ENCODE measurements at places on chromosomes 2 and 18.

- DNase-seq = peak; percentile 93
Measured at GRCh38 chr18:50853863-50854271, 25.1 kb upstream of the ME2 start.

GRCh38 chr2:111711270-111711669 is 172.7 kb downstream of the ANAPC1 start:
- DNase-seq = no peak

GRCh38 chr2:18644115-18644462 is 54.7 kb upstream of the NT5C1B start:
- no peak for DNase-seq

GRCh38 chr2:25053041-25053440 is 11.2 kb downstream of the EFR3B start:
- DNase-seq = no peak

- peak; percentile 4 for DNase-seq
Measured at GRCh38 chr18:74139888-74140287, 7.7 kb downstream of the FBXO15 start.

DNA sequence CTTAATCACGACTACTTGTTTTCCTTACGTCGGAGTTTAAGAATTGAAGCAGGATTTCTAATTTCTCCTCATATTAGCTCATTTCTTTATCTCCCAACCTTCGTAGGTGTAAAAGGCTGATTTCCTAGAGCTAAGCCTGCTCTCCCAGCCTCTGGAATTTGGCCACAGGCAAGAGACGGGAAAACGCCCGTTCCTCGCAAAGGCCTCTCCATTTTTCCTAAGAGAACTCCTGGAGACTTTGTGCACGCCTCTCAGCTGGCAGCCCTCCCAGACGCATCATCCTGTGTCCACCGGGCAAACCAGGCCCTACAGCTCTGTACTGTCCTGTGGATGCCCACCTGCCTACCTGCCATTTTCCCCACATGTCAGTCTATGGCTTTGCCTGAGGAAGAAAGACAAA is 106.3 kb downstream of the FTCDNL1 start:
- no peak for DNase-seq

GRCh38 chr2:38829971-38830370 is 45.8 kb downstream of the DHX57 start:
- no peak for DNase-seq

- peak; percentile 80 for DNase-seq
Measured at GRCh38 chr2:37802211-37802752, 122.8 kb upstream of the RMDN2 start.

DNA sequence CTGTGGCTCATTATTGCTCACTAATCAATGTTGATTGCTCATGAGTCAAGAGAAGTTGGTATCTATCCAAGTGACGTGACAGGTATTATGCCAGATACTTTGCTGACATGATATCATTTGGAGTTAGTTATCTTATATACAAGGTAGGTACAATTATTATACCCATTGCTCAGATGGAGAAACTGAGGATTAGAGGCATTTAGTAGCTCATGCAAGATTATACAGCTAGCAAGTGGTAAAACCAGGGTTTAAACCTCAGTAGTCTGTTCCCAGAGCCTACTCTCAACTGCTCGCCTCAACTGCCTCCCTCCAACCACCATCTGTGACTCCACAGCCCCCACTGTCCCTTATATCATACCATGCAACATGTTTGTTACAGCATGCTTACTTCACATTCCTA is 6.1 kb downstream of the FIGLA start:
- DNase-seq = no peak

- no peak for DNase-seq
Measured at GRCh38 chr18:73824671-73825070, 323.0 kb downstream of the FBXO15 start.

DNA sequence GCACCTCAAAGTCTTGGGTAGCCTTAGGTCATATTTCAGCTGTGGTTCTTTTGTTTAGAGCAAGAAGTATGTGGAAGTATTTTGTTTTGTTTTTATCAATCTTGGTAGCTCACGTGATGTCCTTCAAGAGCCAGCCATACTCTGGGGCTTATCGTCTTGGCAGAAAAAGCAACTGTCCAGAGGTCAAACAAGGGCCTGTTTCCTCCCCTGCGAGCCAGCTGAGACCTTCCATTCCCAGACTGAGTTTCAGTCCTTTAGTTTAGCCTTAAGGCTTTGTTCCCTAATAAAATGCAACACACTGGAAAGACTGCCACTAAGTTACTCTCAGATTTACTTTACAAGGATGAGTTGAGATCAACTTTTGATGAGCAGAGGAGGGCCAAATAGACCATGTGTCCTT is 63.5 kb downstream of the TXNL1 start:
- DNase-seq = peak; percentile 73

DNA sequence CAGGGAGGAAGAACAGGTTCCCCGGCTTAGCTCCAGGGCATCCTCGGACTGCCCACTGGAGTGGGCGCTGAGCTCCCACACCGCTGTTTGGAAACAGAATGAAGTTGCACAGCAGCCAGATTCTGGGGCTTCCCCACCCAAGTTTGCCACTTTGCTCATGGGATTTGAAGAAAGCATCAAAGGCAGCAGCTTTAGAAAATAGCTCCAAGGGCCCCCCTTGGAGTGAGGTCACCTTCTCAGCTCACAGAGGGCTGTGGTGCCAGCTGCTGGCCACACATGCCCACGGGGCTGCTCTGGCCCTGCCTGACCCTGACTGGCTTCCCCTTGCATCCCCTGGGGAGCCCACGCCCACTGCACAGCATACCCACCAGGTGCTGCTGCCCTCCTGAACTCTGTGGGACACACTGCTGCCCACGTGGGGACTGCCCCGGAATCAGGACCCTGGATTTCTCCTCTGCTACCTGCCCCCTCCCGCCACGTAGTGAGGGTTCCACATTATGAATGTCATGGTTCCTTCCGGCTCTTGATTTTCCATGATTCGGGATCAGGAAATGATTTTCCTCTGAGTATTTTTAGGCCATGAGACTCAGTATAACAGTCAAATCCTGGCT is 70.3 kb downstream of the TGOLN2 start:
- DNase-seq = no peak

DNA sequence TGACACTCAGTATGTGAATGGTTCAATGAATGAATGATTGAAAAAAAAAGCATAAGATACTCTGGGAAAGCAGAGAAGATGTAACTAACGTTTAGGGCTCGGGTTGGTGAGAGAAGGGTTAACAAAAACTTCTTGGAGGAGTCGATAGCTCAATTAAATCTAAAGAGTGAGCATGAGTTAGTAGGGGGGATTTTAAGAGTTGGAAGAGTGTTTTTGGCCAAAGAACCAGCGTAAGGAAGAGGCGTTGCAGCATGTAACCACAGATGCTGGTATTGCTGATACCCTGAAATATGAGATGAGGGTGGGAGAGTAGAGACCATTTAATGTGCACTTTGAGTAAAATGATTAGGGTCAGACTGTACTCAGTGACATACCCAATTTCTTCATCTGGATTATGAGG is 14.5 kb downstream of the ARHGAP28 start:
- no peak for DNase-seq

GRCh38 chr2:10448576-10449485 is 704 bp upstream of the ODC1 start:
- DNase-seq = peak; percentile 82

GRCh38 chr2:86072271-86072858 is 33.3 kb downstream of the POLR1A start:
- no peak for DNase-seq

- peak; percentile 45 for DNase-seq
Measured at GRCh38 chr2:181352158-181352557, 105.0 kb upstream of the ITGA4 start.

DNA sequence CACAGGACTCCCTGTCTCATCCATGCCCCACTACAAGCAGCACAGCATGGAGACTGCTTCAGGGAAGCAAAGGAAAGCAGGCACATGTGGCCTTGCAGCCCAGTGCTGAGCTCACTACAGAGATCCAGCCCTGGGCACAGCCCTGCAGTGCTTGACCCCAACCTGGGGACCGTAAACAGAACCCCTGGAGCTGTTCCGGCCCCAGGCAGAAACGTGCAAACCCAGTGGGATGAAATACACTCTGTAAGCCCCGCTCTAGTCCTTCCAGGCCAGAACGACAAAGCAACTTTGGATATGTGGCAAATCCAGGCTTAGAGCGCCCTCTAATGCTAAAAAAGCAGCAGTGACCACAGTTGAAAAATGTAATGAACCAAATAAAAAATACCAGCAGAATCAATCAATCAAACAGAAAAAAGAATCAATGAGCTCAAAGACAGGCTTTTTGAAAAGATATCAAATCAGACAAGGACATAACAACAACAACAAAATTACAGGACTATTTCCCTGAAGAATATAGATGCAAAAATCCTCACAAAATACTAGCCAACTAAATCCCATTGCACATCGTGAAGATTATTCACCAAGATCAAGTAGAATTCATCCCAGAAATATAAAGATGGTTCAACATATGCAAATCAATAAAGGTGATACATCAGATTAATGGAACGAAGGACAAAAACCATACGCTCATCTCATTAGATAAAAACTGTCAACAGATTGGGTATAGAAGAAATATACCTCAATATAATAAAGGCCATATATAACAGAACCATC is 45.6 kb downstream of the ZNF519 start:
- DNase-seq = peak; percentile 23

DNA sequence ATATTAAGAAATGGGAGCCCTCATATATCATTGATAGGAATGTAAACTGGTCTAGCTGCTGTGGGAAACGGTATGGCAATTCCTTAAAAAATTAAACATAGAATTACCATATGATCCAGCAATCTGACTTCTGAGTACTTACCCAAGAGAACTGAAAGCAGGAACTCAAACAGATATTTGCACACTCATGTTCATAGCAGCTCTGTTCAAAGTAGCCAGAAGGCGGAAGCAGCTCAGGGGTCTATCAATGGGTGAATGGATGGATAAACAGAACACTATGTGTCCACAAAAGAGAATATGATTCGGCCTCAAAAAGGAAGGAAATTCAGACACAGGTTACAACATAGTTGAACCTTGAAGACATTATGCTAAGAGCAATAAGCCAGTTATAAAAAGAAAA is 135.7 kb upstream of the NDUFV2 start:
- DNase-seq = no peak

DNA sequence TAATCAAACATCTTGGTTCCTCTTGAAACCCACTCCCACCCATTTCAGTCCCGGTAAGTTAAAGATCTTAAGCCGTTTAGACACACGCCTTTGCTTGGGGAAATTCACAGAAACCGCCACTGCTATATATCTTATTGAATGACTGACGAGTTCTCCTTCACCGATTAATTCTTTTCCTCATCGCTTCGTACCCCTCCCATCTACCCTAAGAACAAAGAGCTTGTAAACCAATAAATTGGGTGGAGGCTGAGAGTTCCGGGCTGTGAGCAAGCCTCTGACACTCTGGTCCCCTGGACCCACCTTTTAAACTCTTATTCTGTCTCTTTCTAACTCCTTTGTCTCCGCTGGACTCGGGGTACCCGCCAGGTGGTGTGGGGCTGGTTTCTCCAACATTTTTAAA is 30.6 kb downstream of the TMEM131 start:
- no peak for DNase-seq

DNA sequence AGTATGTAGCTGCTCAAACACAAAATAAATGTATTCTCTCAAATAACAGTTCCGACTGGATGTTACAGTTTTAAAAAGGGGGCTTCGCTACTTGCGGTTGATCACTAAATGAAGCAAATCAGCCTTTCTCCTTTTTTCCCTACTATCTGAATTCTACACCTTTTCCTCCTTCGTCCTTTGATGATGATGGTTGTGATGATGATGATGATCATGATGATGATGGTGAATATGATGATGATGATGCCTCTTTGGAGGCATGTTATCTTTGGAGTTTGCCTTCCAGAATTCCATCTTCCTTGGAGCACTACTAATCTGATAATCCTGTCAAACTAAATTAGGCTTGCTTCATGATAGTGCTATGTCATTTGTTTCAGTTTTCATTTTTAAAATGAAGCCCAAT is 1073.3 kb downstream of the SOCS6 start:
- no peak for DNase-seq

GRCh38 chr18:50187659-50188058 is 7.3 kb downstream of the MYO5B start:
- no peak for DNase-seq

DNA sequence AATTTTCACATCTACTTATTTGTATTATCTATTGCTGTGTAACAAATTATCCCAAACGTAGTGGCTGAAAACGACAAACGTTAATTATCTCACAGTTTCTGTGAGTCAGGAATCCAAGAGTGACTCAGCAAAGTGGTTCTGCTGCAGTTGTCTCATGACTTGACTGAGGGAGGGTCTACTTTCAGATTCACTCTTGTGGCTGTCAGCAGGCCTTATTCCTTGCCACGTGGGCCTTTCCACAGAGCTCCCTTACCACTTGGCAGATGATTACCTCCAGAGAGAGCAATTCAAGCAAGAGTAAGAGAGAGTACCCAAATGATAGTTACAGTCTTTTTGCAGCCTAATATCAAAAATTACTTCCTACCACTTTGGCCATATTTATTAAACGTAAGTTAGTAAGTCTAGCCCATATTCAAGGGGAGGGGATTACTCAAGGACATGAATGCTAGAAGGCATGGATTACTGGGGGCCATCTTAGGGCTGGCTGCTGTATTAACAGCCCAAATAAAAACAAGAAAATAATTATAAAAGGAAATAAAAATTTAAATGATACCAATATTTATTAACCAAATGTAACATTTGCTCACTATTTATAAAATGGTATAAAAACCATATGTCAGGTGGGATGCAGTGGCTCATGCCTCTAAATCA is 48.7 kb upstream of the NBEAL1 start:
- peak; percentile 89 for DNase-seq

DNA sequence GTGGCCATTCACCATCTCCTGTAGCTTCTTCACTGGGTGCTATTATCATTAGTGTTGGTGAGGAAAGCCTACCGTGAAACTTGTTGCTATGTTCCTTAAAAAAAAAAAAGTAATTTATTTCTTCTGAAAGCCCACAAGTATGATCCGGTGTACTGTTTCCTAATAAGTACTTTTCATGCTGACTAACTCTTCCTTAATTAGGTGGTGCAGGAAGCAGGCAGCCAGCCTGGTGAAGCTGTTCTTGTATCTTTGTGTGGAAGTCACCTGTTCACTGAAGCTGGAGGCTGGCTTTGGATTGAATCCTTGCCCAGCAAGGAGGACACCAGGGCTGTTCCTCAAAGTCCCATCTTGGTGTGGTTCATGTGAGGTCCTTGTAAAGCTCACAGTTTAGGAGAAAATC is 321.7 kb upstream of the THSD7B start:
- DNase-seq = no peak

- DNase-seq = no peak
Measured at GRCh38 chr2:204615456-204615855, 70.2 kb downstream of the PARD3B start.

DNA sequence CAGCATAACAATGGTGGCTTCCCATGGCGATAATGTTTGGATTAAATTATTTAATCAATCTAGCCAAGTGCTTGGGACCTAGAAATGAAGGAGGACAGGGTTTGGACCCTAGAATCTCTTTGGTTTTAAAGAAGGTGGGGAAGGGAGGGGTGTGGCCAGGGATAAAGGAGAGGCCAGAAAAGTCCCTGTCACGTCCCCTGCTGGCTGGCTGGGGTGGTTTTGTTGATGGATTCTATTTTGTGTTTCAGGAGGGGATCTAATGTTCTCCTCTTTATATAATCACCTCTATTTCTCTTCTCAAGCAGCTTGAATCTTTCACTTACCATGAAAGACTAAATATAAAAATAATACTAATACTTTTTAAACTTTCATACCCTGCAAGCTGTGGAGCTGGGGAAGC is 52.6 kb upstream of the GALR1 start:
- no peak for DNase-seq

GRCh38 chr18:46452820-46453219 is 204.2 kb downstream of the LOXHD1 start:
- DNase-seq = no peak

Data from amniotic epithelial cell (primary cell).